Activated CD8-positive, alpha-beta memory T cell treated with anti-CD3 and anti-CD28 coated beads, Interleukin-2, amount 10 ng/mL, durations not matched to agents 7 days and 5 days (primary cell): ENCODE measurements at places on chromosomes 4 and X.
A peak's percentile ranks its signal among the peaks of the same experiment; 100 is the strongest.

GRCh38 chrX:138885886-138886285 lies 174.4 kb upstream of the FGF13 start:
- no peak for DNase-seq

GRCh38 chr4:160371446-160371845 lies 1268.6 kb downstream of the RAPGEF2 start:
- DNase-seq = no peak

GRCh38 chr4:41181037-41181436 lies 33.3 kb downstream of the APBB2 start:
- no peak for DNase-seq

GRCh38 chr4:158769175-158769921 lies 522 bp downstream of the FNIP2 start:
- DNase-seq = peak; percentile 71

DNA sequence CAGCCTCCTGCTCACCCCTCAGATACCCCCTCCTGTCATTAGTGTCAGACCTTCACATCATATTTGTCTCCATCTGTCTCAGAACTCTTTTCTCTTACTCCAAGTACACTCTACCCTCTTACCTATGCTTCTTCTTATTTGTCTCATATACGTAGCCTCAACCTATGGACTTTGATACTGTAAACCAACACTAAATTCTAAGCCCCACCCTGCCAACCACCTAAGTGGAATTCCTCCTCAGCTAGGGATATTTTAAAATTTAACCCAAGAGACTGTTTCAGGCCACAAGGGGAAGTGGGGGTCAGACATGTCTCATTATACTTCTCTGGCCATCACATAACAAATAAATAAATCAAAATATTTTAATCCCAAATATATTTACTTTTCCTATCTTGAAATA lies 778.1 kb upstream of the GRID2 start:
- DNase-seq = no peak

DNA sequence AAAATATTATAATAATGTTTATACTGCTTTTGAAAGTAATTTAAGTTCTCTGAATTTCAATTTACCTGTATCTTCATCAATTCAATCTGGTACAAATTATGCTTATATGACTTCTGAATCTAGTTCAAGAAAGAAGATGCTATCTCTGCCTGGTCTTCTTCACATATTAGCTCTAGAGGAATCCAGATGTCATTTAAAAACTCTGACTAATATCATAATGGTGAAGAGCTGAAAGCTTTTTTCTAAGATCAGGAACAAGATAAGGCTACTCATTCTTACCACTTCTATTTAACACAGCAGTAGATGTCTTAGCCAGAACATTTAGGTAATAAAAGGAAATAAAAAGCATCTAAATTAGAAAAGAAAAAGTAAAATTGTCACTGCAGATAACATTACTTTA lies 636.1 kb downstream of the ARAP2 start:
- DNase-seq = no peak

- DNase-seq = no peak
Measured at GRCh38 chr4:75511841-75512240, 2.4 kb downstream of the RCHY1 start.

DNA sequence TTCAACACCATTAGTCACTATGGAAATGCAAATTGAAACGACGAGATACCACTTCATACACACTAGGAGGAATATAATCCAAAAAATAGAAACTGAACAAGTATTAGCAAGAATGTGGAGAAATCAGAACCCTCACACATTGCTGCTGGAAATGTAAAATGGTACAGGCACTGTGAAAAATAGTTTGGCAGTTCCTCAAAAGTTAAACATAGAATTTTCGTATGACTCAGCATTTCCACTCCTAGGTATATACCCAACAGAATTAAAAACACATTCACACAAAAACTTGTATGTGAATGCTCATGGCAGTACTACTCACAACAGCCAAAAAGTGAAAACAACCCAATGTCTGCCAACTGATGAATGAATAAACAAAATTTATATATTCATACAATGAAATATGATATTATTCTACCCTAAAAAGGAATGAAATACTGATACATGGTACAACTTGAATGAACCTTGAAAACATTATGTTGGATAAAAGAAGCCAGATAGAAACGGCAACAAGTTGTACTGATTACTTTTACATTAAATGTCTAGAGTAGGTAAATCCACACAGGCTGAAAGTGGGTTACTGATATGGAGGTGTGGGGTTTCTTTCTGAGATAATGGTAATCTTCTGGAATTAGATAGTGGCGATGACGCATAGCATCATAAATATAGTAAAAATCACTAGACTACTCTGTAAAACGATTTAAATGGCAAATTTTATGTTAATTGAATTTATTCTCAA lies 22.3 kb downstream of the TEC start:
- no peak for DNase-seq

DNA sequence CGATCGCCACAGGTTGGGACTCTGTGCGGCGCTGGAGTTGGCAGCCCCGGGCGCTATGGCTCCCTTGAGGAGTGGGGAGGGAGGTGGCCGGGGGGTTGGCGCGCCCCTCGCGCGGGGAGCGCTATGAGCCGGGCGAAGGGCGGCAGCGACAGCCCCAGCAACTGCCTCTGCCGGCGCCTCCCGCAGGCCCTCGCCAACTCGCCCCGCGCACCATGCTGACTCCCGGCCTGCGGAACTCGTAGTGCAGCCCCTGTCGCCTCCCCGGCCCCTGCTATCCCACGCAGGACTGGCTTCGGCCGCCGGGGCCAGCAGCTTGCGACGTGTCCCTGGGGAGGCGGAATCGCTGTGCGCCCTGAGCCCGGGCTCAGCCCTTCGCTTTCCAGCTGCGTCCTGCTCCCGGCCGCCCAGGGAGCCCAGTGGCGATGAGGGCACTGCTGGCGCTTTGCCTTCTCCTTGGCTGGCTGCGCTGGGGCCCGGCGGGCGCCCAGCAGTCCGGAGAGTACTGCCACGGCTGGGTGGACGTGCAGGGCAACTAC lies 415 bp downstream of the SHISA3 start:
- DNase-seq = no peak

- no peak for DNase-seq
Measured at GRCh38 chrX:24202465-24203031, 53.0 kb downstream of the ZFX start.

GRCh38 chrX:151896734-151897474 lies 15.8 kb upstream of the MAGEA4 start:
- no peak for DNase-seq

GRCh38 chrX:22021751-22022324 lies 10.3 kb upstream of the PHEX start:
- DNase-seq = no peak

- DNase-seq = no peak
Measured at GRCh38 chrX:69808375-69808774, 192.5 kb downstream of the EDA start.

GRCh38 chr4:55340266-55340665 lies 5.8 kb upstream of the SRD5A3 start:
- no peak for DNase-seq

GRCh38 chr4:159401226-159401712 lies 298.4 kb downstream of the RAPGEF2 start:
- DNase-seq = no peak

GRCh38 chrX:50045823-50046222 lies 123.4 kb downstream of the CLCN5 start:
- no peak for DNase-seq

- DNase-seq = no peak
Measured at GRCh38 chrX:10512741-10513140, 107.6 kb downstream of the MID1 start.

DNA sequence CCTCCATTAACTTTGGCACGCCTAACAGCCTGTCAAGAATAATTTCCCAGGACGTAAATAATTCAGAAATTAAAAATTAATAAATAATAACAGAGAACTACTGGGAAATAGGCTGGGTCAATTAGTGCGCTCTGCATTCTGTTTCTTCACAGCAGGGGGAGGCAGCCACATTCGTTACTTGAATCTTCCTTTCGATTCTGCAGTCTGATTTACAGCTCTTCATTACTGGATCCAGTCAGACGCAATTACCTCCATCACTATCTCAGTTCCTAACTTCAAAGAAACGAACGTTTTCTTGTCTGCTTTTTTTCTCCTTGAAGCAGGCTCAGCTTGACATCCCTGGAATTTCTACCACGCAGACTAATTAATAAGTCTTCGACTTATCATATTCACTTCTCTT lies 9.0 kb upstream of the RPL34 start:
- DNase-seq = no peak

- peak; percentile 49 for DNase-seq
Measured at GRCh38 chrX:56798339-56798711, 69.3 kb downstream of the NBDY start.

DNA sequence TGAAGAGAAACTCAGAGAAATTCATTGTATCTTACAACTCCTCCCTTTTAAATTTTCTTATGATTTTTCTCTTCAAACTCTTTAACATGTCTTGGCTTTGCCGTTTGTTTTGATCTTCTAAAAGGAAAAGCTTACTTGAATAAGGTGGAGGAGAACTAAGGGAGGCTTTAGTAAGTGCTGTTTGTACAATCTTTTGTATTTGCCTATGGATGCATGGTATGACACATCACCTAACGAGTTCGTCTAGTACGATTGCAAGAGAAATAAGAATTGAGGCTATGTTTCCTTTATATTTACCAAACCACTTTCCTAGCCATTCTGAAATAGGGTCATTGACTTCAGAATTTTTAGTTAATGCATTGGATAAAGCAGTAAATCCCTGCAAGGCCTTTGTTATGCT lies 8.4 kb upstream of the BST1 start:
- DNase-seq = no peak

- no peak for DNase-seq
Measured at GRCh38 chrX:8684201-8684965, 47.6 kb downstream of the ANOS1 start.

DNA sequence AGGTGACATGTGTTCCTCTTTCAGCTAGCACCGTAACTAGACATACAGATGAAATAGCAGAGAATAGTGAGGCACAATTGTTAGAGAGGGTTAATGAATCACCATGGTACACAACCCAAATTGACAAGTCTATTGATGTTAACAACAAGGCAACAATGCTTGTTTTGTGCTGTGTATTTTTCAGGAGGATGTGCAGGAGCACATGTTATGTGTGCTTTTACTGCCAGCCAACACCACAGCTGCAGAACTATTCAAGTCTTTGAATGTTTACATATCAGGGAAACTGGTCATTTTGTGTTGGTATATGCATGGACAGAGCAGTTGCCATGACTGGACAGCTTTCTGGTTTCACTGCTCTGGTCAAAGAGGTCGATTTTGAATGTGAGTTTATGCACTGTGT lies 32.8 kb downstream of the STBD1 start:
- DNase-seq = no peak

- DNase-seq = no peak
Measured at GRCh38 chr4:73067971-73068394, 1.5 kb downstream of the COX18 start.

DNA sequence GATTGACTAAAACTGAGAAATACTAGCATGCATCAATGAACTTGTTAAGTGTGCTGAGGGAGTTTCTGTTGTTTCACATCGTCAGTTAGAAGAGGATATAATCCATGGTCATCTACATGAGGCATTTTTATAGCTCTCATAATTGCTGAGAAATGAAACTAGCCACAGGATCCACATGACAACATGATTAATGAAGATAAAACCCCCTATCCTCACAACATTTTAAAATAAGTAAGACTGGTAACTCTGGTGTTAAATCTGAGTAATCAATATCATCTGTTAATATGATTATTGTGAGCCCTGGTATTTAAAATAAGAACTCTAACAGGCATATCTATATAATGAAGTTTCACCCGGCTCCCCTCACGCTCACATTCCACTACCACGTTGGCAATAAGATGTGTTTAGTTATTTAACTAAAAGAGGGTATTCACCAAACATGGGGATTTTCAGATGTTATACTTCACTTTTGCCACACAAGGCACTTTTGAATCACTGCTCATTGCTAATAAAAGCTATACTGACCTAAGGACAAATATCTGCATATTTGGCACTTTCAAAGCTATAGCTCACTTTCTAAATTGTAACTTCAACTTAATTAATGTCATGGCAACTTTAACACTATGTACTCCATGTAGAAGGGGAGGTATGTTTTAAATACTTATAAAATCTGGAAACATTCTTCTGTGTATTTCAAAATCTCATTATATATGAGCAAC lies 6.7 kb downstream of the UNC5C start:
- DNase-seq = no peak

GRCh38 chrX:51798701-51799100 lies 55.5 kb downstream of the GSPT2 start:
- no peak for DNase-seq

- no peak for DNase-seq
Measured at GRCh38 chr4:2402048-2402842, 16.2 kb downstream of the ZFYVE28 start.

DNA sequence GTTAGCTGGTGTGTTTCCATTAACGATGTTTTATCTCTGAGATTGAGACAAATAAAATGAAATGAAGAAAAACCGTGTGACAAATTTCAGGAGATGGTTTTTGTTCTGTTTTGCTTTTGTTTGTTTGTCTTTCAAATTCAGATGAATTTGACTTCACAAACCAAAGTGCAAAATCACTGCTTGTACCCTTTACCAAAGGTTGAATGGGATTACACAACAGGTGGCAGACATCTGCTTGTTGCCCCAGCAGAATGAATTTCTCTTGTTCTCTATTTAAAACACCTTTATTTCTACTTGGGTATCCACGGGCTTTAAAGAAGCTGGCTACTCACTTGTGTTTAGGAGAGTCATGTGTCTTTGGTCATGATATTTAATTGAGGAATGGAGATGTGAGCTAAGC lies 239.7 kb upstream of the CLNK start:
- no peak for DNase-seq

DNA sequence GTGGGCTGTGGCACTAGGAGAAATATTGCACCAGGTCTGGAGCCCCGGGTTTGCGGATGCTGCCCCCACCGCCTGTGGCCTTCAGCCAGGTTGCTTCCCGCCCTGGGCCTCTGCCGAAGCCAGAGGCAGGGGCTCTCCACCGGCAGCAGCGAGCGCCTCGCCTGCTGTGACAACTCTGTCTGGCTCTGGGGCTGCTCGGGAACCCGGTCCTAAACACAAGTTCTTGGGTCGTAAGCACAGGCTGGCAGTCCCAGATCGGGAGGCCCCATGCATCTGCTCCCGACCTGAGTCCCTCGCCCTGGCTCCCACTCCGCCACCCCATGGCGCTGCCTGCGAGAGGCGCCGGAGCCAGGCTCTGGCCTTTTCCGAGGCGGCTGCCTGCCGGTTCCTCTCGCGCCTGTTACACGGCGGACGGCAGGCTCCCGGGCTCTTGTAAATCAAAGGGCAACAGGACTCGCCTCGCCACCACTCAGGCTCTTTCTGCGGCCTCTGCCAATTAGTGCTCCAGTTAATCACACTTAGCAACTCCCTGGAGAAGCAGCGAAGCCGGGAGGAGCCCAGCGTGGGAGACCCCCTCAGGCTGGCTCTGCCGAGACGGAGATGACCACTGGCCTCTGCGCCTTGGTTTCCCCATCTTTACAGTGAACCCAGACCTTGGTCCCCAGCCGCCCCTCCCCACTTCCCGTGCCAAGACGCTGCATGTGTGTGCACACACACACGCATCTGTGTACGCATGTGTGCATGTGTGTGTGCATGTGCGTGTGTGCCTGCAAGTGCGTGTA lies 109.2 kb downstream of the DCTD start:
- no peak for DNase-seq
